ENCODE measurements at places on chromosomes 5 and 9.

GRCh38 chr9:99108131-99108530 is 3.2 kb downstream of the TGFBR1 start:
- no peak for DNase-seq

- no peak for DNase-seq
Measured at GRCh38 chr5:17076272-17076671, 140.2 kb upstream of the MYO10 start.

GRCh38 chr9:87067426-87067825 is 120.1 kb upstream of the GAS1 start:
- no peak for DNase-seq

GRCh38 chr9:4769321-4770080 is 23.2 kb upstream of the RCL1 start:
- peak; percentile 48 for DNase-seq

DNA sequence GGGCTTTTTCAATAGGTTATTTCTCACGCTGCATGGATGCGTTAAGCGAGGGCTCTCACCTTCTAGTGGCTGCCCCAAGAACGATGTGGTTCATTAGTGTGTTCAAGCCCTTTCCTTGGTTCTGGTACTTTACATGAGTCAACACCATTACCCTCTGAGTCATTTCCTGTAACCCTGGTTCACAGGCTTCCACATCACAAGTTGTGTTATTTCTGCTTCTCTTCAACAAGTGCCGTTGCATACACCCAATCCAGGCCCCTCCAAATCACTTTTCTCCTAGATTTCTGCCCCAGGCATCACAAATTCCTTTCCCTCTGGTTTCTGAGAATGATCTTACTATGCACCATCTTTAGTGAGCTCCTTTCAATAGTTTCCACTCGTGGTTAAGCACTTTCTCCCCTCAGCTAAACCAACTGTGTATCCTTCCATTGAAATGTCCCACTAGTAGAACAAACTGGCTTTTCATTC is 69.5 kb upstream of the RAD23B start:
- DNase-seq = peak; percentile 95

- no peak for DNase-seq
Measured at GRCh38 chr9:3692606-3693005, 166.8 kb upstream of the RFX3 start.

GRCh38 chr5:17952231-17952630 is 318.0 kb downstream of the TAF11L14 start:
- DNase-seq = no peak

GRCh38 chr9:97985058-97985861 is 2.1 kb downstream of the ANP32B start:
- peak; percentile 31 for DNase-seq

GRCh38 chr5:151126199-151126645 is 31.4 kb downstream of the ANXA6 start:
- DNase-seq = peak; percentile 43

DNA sequence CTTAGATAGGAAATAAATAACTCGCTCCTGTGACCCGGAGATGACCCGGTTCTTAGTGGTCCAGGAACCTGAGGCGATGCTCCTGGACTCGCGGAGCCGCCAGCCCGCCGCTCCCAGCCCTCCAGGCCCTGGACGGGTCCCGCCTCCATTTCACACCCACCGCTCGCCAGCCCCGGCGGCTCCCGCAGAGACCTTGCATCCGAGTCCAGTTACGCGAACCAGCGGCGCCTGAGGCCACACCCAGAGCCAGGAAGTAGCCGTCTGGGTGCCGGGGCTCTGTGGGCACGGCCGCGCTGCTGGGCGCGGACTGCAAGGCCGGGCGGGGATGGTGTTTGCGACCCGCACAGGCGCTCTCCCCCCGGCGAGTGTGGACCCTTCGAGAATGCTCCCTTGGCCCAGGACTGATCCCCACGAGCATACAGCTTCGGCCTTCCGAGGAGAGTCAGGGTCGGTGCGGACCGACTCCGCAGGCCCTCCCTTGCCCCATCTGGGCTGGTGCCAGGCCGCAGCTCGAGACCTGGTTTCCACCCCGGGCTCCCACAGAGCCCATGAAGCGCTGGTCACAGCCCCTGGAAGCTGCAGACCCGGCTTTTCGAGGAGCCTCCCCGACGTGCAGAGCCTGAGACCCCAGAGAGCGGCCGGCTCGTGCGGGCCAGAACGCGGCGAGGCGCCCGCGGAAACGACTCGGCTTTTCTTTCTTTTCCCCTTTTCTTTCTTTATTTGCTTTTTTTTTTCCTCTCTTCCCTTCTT is 5.2 kb upstream of the BARX1 start:
- no peak for DNase-seq

GRCh38 chr9:114065304-114065703 is 12.8 kb downstream of the AMBP start:
- no peak for DNase-seq

DNA sequence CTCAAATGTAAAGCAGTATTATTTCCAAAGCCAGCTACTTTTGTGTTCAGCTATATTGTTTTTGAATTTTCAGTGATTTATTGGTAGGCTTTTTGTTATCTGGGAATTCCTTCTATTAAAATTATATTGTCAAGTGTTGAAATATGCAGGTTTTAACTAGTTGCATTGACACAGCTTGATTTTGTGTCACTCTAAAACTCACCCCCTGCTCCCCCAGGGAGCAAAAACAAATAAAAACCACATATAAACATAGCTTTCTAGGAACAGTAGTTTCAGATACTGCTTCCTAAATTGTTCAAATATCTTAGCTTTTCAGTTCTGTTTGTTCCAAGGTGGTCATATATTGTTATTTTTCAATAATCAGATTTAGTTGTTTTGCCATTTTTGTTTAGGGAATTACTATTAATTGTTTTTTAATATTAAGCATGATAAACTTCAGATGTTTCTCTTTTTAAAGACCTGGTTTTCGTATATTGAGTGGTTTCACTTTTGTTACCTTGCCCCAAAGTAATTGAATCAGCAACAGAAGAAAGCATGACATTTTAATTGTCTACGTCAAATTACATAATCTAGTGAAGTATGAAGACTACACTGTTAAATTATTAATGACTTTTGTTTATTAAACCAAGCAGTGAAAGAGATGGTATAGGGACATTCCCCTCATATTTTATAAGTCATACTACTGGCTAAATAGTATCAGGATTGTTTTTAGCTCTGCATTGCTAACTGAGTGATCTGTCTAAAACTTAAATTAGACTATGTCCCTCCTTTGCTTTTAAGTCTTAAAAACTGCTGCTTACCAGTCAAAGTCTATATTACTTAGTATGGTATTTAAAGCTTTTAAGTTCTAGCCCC is 43.4 kb downstream of the ERBIN start:
- DNase-seq = peak; percentile 10

- no peak for DNase-seq
Measured at GRCh38 chr5:139335811-139336210, 5.8 kb upstream of the PAIP2 start.

DNA sequence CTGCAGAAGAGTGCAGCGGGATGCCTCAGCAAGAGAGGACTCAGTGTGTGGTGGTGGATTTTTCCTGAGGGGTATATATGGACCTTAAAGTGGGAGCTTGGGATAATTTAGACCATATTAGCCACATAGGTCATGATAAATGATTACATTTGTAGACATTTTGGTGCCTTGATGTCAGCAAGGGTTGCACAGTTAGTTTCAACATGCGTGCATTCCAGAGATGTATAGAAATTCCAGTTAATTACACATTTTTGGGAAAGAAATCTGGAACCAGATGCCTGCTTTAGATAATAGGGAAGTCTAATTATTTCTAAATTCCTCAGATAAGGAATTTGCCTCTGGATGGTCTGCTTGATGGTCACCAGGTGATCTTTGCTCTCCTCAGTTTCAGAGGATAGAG is 440.6 kb upstream of the PAPPA start:
- DNase-seq = peak; percentile 24
